ENCODE measurements at places on chromosomes 3 and 15.
A peak's percentile ranks its signal among the peaks of the same experiment; 100 is the strongest.

GRCh38 chr3:150324788-150325187, 83.3 kb upstream of the TSC22D2 start:
- no peak for DNase-seq

DNA sequence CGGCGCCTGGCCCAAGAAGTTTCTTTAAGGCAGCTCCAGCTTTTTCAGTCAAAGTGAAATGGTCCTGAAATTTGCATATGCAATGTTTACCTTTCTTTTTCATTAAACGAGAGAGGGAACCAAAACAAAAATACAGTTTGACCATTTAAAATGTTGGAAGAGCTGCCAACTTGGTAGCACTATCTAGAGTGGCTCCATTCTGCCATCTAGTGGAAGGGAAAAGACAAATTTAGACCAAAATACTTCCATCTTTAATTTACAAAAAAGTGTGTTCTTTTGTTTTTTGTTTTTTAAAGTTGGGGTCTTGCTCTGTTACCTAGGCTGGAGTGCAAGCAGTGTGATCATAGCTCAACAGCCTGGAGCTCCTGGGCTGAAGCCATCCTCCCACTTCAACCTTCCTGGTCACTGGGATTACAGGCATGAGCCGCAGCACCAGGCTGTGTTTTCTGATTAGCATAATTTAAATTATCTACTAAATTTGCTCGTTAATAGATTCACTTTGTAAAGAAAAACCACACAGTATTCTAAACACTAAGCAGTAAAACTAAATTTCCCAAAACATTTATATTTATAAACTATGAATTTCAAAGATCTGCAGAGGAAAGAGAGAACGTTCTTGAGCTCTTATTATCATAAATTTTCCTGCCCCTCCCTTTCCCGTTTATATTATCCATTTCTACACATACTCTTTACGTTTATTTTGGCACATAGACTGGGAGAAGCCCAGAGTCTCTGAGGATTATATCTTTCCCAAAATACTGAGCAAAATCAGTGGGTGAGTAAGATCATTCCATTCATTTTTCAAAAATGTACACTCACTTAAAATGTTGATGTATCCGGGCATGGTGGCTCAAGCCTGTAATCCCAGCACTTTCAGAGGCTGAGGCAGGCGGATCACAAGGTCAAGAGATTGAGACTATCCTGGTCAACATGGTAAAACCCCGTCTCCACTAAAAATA, 15.4 kb upstream of the RFC4 start:
- peak; percentile 78 for DNase-seq

- no peak for DNase-seq
Measured at GRCh38 chr3:66297260-66297873, 76.6 kb downstream of the SLC25A26 start.

- no peak for DNase-seq
Measured at GRCh38 chr3:59502806-59503205, 453.0 kb upstream of the CFAP20DC start.

GRCh38 chr15:27831384-27832236, 267.5 kb downstream of the OCA2 start:
- DNase-seq: no peak

DNA sequence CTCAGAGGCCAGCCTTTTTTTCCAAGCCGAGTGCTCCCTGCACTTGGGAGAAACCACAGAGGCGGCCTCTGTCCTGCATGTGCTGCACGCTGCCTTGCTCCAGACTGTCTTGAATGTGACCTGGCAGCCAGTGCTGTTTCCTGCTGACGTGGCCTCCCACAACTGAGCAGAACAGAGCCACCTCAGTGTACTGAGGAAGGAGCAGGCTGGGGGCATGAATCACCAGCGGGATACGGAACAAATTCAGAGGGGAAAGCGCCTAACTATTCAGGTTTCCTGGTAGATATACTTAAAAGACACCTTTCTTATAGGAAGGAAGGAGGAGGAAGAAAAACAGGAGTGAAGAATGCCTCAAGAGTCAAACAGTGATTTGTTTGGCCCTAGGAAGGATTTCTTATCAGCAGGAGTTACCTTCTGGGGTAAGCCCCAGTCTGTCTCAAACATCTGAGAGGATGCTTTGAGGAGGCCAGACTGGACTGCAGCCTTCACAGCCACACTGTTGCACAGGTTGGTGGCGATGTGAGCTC, 114.0 kb downstream of the FNDC3B start:
- no peak for DNase-seq

- no peak for DNase-seq
Measured at GRCh38 chr3:138362538-138362937, 14.2 kb downstream of the MRAS start.

- DNase-seq: no peak
Measured at GRCh38 chr3:197216914-197217313, 81.5 kb downstream of the DLG1 start.

Measured in COR-L47 (cell line).